NCI-H2081 (cell line): ENCODE measurements at places on chromosomes 7 and 10.
A peak's percentile ranks its signal among the peaks of the same experiment; 100 is the strongest.

DNA sequence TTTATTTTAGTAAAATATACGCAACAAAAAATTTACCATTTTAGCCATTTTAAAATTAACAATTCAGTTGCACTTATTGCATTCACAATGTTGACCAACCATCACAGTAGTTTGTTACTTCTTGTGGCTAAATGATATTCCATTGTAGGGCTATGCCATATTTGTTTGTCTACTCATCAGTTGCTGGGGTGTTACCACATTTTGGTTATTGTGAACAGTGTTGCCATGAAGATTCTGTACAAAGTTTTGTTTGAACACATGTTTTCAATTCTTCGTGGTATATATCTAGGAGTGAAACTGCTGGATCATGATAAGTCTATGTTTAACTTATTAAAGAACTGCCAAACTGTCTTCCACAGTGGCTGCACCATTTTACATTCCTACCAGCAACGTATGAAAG lies 46.3 kb upstream of the ZNF365 start:
- DNase-seq = peak; percentile 33

- DNase-seq = no peak
Measured at GRCh38 chr7:66016131-66016461, 34.1 kb upstream of the GUSB start.

GRCh38 chr10:71889388-71889987 lies 38.4 kb upstream of the PSAP start:
- DNase-seq = no peak

DNA sequence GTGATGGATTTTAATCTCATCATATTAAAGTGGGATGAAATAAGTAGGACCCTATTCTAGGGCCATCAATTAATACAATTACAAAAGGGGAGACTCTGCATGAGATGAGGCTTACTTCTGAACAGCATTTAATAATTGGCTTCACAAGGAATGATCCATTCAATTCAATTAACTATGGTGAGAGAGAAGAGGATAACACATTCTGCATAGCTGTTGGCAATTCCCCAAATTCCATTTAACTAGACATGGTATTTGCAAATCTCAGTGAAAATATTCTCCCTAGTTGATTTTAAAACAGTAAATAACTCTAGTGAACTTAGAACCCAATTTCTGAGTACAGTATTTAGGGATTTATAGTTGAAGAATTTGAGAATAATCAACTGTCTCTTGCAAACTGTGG lies 145.3 kb downstream of the NOC3L start:
- DNase-seq = no peak

GRCh38 chr10:4984971-4985594 lies 18.6 kb downstream of the AKR1C2 start:
- DNase-seq = no peak

DNA sequence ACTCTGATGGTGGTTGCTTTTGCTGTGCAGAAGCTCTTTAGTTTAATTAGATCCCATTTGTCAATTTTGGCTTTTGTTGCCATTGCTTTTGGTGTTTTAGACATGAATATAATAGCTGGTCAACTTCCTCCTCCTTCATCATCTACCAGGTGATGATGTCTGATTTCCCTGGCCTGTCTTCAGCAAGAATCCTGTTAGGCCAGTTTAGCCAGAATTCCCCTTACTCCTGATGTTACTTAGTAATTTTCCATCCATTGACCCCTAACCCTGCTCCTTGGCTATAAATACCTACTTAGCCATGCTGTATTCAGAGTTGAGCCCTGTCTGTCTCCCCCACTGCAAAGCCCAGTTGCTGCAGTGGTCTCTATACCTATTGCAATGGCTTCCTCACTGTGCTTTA lies 91.4 kb downstream of the ZNF777 start:
- no peak for DNase-seq
